ENCODE measurements at places on chromosomes 1 and 21. TPM values are rescaled to one million over a fixed set of nuclear protein-coding genes. Genes with fewer than 3 reads are reported as not detected.

DNA sequence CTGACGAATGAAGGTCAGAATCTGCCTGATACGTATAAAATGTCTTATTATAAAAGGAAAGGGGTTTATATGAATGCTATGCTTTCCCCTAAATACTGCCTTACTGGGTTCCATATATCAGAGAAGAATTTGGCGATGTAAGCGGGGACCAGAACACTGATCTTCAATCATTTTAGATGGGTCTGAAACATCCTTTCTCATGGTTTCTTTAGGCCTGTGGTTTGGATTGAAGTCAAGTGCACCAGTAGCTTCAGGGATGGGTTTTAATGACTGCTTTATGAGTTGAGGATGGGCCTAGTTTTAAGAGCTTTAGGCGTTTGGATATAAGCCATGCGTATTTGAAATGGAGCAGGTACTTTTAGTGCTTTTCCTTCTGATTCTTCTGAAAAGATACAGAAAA lies 6.9 kb downstream of the FMN2 start:
- no peak for DNase-seq

DNA sequence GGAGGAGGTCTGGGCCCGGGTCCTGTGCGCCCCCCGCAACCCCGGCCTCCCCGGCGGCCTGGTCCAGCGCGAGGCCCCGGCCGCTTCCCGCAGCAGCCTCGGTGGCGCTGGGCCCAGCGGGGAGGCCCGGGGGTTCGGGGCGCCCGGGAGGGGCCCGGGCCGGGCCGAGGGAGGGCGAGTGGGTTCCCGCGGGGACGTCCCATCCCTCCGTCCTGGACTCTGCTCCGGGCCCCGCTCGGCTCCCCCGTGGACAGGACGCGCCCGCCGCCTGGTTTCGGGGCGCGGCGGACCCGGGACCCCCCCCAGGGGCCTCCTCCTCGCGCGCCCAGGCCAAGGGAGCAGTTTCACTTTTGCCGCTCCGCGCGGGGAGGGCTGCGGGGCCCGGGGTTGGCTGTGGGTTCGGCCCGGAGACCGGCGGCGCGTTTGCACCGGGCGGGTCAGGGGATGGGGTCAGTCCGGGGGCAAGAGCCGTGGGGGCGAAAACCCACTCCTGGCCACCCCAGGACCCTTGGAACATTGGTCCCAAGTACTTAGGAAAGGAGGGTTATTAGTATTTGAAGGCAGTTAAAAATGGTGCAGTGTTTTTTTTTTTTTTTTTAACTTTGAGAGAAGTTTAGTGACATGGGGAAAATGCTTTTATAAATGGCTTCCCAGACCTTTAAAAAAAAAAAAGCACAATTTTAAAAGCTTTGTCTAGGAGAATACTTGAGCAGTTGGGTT lies 677 bp downstream of the AGPAT3 start:
- DNase-seq, result peak; percentile 50

The AGT gene
- total RNA-seq, result under 0.01 TPM

The AMIGO1 gene
- total RNA-seq, result 0.65 TPM

GRCh38 chr1:3069491-3070308 lies 697 bp downstream of the PRDM16 start:
- DNase-seq, result peak; percentile 34

The OR2L2 gene
- not detected for total RNA-seq

The TFF2 gene
- total RNA-seq, result not detected

The LCE2B gene
- not detected for total RNA-seq

The CD1C gene
- not detected for total RNA-seq

The FALEC gene
- total RNA-seq, result not detected
